ENCODE measurements at places on chromosomes 2 and 18. TPM values are rescaled to one million over a fixed set of nuclear protein-coding genes. Genes with fewer than 3 reads are reported as not detected.
A peak's percentile ranks its signal among the peaks of the same experiment; 100 is the strongest.

DNA sequence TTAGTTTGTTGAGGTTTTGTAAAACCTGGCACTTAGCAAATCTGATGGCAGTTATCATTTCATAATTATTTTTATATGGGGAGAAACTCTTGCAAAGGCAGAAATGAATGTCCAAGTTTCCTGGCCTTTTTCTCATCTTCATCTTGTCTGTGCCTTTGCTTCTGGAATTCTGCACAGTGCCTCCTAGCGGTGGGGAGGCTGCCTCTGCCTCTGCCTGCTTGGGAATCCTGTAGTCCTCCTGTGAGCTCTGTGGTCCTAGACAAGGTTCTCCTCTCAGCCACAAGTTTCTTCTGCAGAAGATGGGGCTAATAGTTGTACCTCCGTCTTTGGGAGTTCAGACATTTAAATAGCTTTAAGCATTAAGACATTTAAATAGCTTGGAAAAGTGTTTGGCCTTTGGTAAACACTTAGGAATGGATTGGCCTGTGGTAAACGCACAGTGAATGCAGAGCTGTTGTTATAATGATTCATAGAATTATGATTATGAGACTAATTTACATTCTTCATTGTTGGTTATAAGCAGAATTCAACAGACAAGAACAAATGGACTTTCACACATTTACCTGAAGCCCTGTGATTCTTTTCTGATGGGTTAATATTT lies 101.2 kb downstream of the ZNF236 start:
- no peaks in the 10 kb centered on the region for H3K4me1 ChIP-seq
- no peak overlapping the region for H3K4me3 ChIP-seq
- H3K27ac ChIP-seq = no peak overlapping the region
- no peaks in the 10 kb centered on the region for H3K27me3 ChIP-seq

- DNase-seq = no peak
- no peak overlapping the region for H3K27ac ChIP-seq
- H3K4me3 ChIP-seq = no peak overlapping the region
- no peaks in the 10 kb centered on the region for H3K4me1 ChIP-seq
- H3K27me3 ChIP-seq = no peaks in the 10 kb centered on the region
Measured at GRCh38 chr2:21165350-21165749, 41.6 kb downstream of the TDRD15 start.

DNA sequence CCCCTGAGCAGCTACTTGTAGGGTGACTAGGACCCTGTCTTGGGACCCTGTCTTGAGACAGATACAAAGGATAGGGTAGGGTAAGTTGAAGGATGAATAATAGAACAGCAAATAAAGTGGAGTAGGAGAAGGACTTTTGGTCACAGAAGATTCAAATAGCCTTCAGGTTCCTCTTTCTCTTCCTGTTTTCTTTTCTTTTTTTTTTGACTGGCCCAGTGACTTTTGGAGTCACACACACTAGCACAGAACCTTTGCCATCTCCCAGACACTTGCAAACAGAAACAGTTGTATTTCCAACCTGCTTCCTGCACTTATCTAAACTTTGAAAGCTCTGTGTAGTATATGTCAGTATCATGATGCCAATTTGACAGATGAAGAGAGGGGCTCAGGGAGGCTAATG lies 108.2 kb downstream of the TDRD15 start:
- H3K27me3 ChIP-seq = no peaks in the 10 kb centered on the region
- no peaks in the 10 kb centered on the region for H3K36me3 ChIP-seq
- no peak overlapping the region for H3K27ac ChIP-seq
- H3K4me3 ChIP-seq = no peak overlapping the region
- DNase-seq = no peak

MITD1 gene
- total RNA-seq = 23.3 TPM

DNA sequence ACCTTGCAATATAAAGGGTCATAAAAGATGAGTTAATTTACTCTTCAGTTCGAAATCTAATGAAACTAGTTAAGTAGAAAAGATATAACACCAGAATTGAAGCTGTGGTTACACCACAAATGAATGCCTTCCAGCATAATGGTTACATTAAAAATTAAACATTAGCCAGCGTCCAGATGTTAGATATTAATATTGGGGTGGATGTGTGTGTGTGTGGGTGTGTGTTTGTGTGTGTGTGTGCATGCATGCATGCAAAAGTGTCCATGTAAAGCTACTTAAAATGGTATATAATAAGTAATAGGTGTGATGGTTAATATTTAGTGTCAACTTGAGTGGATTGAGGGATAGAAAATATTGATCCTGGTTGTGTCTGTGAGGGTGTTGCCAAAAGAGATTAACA lies 170.4 kb upstream of the FN1 start:
- H3K27me3 ChIP-seq = no peaks in the 10 kb centered on the region
- no peaks in the 10 kb centered on the region for H3K36me3 ChIP-seq
- no peak for DNase-seq
- H3K4me3 ChIP-seq = no peak overlapping the region

DNA sequence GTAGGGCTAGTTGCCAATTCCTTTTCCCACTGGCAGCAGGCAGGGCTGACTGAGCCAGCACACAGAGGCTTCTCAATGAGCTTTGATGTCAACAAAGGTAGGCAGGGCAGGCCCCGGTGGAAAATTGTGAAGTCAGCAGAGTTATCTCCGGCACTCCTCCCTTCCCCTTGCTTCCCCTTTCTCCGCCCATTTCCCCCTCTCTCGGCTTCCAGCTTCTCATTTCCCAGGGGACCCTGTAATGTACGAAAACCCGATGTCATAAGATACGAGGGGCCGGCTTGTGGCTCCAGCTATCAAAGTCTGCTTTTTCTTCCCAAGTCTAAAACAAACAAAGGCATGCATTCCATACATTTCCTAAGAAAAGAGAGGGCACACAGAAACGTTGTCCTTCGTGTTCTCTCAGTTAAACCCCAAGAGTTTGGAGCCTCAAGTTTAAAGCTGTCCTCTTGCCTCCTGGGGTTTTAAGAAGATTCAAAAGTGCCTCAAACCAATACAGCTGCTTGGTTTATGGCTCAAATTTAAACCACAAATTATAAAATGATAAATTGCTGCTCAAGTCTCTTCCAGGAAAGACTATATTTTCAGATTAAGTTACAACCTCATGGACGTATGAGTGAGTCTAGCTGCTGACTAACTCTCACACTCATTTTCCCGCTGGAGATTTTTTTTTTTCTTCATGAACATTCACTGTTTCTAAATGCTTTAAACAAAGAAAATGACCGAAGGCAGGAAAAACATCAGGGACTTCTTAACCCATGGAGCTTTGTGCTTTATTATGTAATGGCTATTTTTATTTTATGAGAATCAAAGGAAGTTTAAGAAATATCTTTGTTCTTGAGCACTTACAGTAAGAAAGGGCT lies 27.2 kb upstream of the EML4 start:
- H3K4me1 ChIP-seq = peaks cover 45% of the 10 kb centered on the region
- H3K36me3 ChIP-seq = no peaks in the 10 kb centered on the region
- no peak for DNase-seq
- peak overlapping the region; percentile 71 for H3K27ac ChIP-seq

- no peak overlapping the region for H3K27ac ChIP-seq
- no peaks in the 10 kb centered on the region for H3K4me1 ChIP-seq
- no peak for DNase-seq
Measured at GRCh38 chr2:234107861-234108260, 57.4 kb downstream of the SPP2 start.
